T follicular helper cell (primary cell): ENCODE measurements at places on chromosomes 3 and 15.

DNA sequence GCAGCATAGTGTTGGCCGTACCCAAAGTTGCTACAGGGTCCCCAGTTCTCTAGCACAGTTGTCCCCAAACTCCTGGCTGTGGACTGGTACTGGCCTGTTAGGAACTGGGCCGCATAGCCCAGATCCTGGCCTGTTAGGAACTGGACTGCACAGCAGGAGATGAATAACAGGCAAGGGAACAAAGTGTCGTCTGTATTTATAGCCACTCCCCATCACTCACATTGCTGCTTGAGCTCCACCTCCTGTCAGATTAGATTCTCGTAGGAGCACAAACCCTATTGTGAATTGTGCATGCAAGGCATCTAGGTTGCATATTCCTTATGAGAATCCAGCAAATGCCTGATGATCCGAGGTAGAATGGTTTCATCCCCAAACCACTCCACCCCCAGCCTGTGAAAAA is 604.0 kb upstream of the LMCD1 start:
- no peak for DNase-seq

DNA sequence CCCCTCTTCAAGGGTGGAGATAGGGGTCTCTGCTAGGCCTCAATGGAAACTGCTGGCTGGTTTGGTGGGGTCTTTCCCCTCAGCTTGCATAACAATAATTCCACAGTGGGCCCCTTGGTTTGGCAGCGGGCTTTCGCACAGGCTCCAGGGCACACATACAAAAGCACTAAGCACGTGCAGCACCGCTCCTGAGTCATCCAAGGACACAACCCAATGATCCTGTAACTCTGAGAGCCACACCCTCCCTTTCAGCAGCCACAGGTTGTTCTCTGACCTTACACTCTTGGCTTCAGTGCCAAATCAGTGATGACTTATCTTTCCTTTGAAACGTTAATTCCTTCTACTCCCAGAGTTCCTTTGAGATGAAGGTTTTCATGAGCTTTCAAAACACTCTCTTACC is 41.7 kb downstream of the DAPK2 start:
- DNase-seq, result no peak

GRCh38 chr15:60003243-60004008 is 685 bp upstream of the FOXB1 start:
- DNase-seq, result no peak

DNA sequence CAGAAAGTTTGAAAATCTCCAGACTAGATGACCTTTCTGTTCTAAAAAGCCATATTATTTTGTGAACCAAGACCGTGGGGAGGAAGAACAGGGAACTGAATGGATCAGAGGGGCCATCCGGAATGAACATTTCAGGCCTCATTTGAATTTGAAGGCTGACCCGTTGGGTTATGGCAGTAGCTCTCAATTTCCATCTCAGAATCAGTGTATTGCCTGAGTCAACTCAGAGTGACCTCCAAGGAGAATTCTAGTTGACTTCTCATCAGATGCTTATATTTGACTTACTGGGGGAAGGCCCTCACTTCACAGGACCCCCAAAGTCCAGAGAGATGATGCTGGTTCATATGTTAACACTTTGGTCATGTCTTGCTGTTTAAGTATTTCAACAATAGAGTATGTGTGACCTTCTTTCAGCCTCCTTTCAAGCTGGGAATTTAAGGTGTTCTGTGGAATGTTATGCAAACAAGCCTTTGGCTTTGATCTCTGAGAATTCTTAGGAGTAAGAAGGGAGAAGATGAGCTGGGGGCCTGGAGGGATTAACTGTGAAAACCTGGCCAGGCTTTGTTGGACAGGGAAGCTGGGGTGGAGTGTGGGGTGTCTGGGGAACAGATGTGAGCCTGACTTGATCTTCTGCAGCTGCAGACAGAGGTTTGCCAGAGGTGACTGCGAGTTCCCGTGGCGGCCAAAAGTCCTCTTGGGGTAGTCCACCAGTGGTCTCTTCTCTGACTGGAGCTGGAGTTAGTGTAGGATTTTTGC is 111.2 kb upstream of the RGMA start:
- DNase-seq, result no peak

DNA sequence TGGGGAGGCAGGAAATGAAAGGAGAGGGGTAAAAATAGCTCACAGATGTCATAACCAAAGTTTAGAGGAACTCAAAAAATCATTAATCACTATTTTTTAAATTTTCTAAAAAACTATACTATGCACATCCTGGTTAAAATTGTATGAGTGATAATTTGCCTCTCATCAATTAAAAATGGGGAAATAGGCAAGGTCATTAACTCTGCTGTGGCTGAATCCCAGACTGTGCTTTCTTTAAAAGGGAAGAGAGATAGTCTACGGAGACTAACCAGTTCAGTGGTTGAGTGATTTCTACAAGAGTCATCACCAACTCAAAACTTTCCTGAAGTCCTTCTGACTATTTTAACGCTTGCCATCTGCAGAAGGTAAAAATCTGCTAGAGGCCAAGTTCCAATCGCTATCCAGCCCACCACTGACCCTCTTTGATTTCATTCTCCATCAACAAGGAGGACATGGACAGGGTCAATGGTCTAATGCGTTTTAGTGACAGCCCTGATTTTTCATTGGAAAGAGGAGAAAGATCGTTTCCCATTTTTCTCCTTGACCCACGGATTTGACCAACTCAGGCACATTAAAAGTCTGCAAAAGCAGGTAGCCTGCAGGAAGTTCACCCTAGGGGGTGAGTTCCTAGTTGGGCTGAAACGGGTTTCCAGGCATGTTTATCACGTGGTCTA is 850 bp downstream of the SUCLG2 start:
- DNase-seq, result no peak

DNA sequence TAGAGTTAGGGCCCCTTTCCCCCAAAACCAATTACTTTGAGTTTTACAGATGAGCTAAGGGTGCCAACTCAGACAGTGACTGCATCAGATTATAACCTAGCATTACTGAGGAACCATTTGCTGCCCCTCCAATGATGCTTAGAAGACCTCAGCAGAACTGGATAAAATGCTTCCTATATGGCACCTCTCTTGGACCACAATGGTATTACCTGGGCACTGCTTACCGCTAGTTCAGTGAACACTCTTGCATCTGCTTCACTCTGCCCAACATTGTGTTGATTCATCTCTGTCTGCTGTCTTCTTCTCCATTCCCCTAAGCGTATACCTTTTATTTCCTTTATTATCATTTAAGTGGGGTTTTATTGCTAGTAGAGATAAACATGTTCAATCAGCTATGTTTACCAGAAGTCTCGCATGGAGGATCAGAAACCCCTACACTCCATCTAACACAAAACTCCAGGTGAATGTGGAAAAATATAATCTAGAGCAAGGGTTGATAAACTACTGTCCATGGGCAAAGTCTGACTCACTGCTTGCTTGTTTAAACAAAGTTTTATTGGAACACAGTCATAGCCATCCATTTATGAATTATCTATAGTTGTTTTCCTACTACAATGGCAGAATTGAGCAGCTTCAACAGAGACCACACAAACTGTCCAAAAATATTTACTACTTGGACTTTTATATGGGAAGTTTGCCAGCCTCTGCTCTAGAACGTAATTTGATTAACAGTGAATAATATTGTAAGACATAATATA is 100.2 kb upstream of the PTX3 start:
- no peak for DNase-seq

DNA sequence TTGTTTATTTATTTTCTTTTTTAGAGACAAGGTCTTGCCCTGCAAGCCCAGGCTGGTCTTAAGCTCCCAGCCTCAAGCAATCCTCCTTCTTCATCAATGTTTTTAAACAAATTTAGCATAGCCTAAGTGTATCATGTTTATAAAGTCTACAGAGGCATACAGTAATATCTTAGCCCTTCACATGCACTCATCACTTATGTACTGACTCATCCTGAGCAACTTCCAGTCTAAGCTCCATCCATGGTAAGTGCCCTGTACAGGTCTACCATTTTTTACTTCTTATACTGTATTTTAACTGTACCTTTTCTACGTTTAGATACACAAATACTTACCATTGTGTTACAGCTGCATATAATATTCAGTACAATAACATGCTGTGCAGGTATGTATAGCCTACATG is 860.0 kb downstream of the FHIT start:
- DNase-seq, result no peak

DNA sequence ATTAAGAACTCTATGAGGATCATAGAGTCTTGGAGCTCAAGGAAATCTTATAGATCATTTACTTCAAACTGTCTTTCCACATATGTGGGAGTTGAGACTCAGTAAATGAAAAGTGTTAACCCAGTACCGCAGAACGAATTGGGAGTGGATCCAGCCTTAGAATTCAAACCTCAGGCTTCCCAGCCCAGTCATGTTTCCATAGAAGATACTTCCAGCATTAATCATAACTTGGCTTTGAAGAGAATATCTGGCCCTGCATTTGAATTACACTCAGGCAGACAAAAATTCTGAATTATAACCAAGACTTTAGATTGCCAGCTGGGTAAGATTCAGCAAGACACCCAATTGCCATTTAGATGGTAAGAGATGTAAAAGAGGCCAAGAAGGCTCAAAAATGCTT is 972.0 kb downstream of the TUSC7 start:
- DNase-seq, result no peak

DNA sequence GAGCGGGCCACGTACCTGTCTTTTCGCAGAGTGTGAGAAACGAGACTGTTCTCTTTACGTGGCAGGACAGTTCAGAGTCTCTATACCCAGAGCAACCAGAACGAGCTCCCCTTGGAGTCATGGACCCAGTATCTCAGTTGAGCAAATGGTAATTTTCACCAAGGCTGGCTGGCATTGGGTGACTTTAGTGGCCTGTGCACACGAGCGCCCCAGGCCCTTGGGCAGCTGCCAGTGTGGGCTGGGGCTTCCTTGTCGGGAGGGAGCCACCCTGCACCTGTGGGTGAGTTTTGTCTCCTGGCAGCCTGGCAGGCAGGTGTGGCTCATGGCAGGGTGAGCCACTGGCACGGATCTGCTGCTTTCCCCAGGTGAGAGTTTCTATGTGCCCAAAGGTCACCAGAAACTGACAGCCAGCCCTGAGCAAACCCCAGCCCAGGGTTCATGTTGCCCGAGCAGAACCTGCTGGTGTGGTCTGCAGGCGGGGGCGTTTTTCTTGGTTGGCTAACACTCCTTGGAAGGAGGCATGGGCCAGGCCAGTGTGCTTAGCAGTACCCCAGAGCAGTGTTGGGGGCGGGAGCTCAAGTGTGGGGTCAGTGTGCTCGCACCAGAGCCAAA is 135.0 kb downstream of the TJP1 start:
- DNase-seq, result no peak

GRCh38 chr15:23642413-23643044 is 5.1 kb downstream of the MAGEL2 start:
- DNase-seq, result peak; percentile 10

GRCh38 chr3:111534701-111535100 is 7.3 kb upstream of the CD96 start:
- DNase-seq, result no peak

DNA sequence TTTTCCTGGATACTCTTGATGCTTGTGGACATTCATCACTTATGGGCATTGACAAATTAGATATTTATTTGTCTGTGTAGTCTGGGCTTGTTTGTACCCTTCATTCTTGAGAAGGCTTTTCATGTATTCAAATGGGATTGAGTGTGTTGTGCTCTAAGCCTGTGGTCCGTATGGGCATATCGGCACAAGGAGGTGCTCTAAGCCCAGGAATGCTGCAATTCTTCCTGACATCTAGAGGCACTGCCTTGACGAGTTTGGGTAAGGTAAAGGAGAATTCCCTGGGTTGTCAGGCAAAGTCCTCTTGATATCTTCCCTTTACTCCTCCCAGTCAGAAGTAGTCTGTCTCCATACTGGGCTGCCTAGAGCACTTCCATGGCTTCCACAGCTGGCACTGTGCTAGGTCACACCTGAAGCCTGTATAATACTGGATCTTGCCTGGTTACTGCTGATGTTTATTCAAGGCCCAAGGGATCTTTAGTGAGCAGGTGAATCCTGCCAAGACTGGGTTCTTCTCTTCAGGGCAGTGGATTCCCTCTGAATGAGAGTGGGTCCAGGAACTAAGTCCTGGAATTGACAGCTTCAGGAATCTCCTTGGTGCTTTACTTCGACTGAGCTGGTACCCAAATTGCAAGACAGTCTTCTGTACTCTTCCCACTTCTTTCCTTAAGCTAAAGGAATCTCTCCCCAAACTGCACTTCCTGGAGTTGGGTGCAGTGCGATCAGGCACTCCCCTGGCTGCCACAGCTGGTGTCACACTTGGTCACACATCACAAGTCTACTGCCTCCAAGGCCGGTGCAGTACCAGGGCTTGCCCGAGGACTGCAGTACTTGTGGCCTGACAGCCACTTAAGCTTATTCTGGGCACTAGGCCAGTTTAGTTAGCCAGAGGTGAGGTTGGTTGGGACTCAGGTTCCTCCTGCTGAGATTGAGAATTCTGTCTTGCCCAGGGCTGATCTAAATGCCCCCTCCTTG is 46.0 kb downstream of the GALK2 start:
- no peak for DNase-seq

- no peak for DNase-seq
Measured at GRCh38 chr3:71244826-71245488, 338.6 kb downstream of the FOXP1 start.

GRCh38 chr3:161355508-161355907 is 15.8 kb downstream of the SPTSSB start:
- DNase-seq, result no peak

- DNase-seq, result no peak
Measured at GRCh38 chr3:36197151-36197550, 183.2 kb upstream of the STAC start.

DNA sequence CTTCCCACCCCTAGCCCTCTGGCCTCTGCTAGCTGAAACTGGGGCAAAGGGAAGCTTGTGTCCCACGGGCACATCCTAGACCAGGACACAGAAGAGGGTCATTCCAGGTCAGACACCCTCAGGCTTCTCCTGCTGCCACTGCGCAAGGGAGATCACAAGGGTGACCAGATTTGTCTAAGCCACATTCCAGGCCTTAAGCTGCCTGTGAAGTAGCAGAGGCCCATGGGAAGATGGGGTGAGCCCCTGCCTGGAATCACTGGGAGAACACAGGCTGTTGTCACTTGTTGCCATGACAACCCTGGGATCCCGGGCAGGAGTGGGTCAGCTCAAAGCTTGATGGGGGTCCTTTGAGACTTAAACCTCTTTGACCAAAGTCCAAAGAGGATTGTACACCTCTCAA is 10.8 kb downstream of the STRA6 start:
- DNase-seq, result no peak

GRCh38 chr3:46209746-46210470 is 1.8 kb upstream of the CCR1 start:
- no peak for DNase-seq

GRCh38 chr3:48788544-48789162 is 59.0 kb downstream of the PRKAR2A start:
- DNase-seq, result no peak
